NCI-H2107 (cell line): ENCODE measurements at places on chromosomes 11 and 22.

GRCh38 chr22:37205046-37205445, 7.2 kb downstream of the SSTR3 start:
- no peak for DNase-seq

- no peak for DNase-seq
Observed at GRCh38 chr11:115344846-115345245, 159.4 kb downstream of the CADM1 start.

DNA sequence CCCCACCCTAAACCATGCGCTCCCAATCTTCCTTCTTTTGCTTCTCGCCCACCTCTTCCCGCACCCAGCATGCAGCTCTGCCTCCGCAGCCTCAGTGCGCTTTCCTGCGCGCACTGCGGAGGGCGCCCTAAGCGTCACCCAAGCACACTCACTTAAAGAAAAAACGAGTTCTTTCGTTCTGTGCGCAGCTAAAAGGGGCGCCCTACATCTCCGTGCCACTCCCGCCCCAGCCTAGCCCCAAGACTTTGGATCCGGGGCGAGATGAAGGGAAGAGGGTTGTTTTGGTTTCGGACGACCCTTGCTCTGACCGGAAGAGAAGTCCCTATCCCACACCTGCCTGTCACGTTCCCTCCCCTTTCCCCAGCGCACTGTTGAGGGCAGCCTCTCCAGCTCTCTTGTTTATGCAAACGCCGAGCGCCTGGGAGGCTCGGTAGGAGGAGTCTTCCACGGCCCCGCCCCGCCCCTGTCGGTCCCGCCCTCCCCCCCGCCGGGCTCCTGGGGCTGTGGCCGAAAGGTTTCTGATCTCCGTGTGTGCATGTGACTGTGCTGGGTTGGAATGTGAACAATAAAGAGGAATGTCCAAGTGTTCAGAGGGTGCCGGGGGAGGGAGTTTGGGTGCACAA, 5.3 kb downstream of the VSIG2 start:
- no peak for DNase-seq

- no peak for DNase-seq
Observed at GRCh38 chr11:81792416-81792815, 941.2 kb downstream of the FAM181B start.

DNA sequence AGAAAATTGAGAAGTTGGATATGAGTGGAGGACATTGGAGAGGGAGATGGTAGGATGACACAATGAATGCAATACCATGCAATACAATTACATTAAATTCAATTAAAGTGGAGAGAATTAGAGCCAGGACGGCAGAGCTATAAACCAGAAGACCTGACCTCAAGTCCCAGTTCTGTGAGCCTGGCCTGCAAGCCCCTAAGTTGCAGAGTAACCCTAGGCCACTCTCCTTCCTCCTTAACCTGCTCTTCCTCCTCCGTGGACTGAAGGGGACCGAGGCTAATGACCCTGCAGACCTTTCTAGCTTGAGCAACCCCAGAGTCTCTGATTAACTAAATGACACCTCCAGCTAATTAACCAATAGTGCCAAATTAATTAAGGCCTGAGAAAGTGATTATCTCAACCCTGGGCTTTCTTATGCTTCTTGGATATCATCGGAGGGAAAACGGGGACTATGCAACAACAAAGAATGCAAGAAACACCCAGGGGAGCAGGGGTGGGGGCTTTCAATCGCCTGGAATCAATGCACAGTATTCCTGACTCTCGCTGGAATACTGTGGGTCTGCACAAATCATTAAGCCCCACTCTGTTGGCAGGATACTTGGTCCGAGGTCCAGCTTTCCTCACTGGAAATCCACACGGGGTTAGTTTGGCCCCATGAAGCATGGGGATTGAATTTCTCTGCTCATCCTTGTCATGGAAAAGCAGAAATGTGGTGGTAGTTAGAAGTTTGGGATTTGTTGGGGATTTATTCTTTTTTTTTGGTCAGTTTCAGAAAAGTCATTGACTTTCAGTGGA, 548.3 kb downstream of the MN1 start:
- DNase-seq = no peak

DNA sequence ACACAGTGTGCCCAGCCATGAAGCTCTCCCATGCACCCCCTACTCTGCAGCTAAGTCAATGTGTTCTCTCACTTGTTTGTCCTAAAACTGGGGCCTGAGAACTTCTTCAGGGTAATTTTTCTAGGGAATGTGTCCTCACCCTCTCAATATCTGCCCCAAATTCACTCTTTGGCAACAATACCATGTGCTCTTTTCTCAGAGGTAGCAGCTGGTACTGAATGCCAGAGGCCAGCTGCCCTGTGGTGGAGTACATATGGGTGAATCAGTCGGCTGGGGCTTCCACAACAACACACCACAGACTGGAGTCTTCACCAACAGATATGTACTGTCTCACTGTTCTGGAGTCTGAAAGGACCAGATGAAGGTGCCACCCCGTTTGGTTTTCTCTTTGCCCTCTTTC, 97.7 kb upstream of the TOP3B start:
- no peak for DNase-seq

- no peak for DNase-seq
Observed at GRCh38 chr11:2802389-2803185, 83.0 kb downstream of the CDKN1C start.

- DNase-seq = no peak
Observed at GRCh38 chr11:10899121-10899830, 41.4 kb upstream of the ZBED5 start.

DNA sequence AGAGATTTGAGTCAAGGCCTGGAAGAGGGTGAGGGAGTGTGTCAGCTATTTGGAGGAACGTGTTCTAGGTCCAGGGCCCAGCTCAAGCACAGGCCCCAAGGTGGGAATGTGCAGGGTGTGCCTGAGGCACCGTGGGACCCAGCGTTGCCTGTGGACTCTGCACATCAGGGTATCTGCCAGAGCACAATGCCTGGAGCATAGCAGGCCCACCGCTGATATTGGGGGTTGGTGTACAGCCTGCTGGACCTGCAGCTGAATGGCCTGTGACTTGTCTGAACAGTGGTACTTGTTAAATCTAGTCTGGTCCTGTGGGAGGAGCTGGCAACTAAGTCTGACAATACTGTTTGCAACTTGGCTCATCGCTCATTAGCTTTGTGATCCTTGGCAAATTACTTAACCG, 131.7 kb downstream of the GRIK4 start:
- no peak for DNase-seq

- no peak for DNase-seq
Observed at GRCh38 chr11:63547061-63547460, 10.5 kb downstream of the PLAAT4 start.

DNA sequence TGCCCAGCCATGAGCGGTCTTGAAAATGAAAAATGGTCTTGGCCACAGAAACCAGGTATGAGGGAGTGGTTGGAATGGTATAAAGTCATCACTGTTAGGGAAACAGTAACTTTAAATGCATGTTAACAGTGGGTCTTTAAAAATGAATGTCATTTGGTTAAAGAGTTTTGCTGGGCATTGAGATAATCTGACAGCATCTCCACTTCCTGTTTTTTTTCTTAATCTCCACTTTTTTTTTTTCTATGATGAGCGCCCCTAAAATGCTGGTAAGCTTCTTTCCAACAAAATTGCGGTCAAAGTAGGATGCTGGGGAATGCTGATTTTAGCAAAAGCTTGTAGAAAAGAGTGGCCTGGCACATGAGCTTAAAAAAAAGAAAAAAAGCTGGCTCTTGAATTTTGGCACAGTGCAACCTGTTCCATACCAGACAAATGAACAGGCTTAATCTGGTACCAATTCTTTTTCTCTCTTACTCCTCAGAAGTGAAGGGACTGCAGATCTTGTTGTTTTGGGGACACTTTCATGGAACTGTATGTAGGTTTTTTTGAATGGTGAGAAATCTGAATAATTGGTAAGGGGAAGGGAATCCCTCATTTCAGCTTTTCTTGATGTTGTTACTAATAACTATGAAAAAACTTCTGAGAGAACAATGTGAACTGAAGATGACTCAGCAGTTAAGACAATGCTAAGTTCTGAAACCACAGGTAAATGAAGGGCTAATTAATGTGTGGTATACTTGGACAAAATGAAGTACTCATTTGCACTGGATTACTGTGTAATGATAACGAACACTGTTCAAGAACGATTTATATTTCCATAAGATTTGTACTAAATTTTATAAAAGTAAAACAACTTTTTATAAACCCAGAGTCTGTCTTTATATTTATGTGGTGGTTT, 3.1 kb upstream of the ARHGEF12 start:
- no peak for DNase-seq

- DNase-seq = no peak
Observed at GRCh38 chr11:93694109-93694508, 32.6 kb downstream of the CEP295 start.

DNA sequence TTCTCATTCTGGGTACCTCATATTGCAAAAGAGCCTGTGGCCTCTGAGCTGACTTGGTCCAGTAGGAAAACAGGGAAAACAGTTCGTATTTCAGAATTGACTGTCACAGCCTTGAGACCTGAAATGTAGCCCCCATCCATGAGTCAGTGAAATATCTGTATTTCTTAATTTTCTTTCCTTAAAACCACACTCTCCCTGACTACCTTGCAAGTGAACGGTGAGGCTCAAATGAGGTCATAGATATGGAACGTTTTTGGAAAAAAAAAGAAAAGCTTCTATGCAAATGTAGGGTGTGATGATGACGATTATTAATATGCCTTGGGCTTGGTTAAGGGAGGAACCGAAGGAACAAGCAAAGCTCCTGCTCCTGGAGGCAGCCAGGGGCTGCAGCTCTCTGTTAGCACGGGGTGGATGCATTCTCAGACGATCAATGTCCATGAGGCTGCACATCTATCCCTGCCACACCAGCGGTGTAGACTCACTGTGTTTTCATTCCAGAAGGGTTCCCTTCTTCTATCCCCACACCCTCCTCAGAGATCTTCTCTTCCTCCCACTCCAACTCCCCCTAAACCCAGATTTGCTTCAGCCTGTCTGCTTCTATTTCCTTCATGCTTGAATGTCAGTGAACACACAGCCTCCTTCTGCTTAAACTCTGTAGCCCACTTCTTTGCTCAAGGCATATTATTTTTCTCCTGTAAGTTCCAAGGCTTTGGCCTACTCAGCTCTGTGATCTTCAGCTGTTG, 29.2 kb upstream of the SCN3B start:
- no peak for DNase-seq

GRCh38 chr11:128902515-128903066, 11.4 kb downstream of the KCNJ5 start:
- DNase-seq = no peak

- no peak for DNase-seq
Observed at GRCh38 chr22:23632178-23632577, at the start of gene DRICH1. TSS of gene DRICH1 (minus strand) at chr22:23632321. CDS start at chr22:23632023, 298 bp downstream.

DNA sequence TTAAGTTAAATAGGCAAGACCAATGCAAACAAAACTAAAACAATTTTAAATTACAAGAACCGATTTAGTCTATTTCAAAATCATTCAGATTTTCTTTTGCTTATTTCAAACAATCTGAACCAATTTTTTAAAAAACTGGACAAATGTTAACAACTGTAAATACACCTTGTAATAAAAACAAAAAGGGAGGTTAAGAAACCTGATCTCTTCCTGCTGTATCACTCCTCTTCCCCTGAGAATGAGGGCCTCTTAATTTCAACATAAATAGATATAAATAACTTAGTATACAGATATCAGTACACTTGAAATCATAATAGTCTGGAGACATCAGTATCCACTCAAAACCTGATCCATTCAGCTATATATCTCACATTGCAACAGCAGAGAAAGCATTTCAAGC, 346.6 kb downstream of the TTC28 start:
- no peak for DNase-seq

DNA sequence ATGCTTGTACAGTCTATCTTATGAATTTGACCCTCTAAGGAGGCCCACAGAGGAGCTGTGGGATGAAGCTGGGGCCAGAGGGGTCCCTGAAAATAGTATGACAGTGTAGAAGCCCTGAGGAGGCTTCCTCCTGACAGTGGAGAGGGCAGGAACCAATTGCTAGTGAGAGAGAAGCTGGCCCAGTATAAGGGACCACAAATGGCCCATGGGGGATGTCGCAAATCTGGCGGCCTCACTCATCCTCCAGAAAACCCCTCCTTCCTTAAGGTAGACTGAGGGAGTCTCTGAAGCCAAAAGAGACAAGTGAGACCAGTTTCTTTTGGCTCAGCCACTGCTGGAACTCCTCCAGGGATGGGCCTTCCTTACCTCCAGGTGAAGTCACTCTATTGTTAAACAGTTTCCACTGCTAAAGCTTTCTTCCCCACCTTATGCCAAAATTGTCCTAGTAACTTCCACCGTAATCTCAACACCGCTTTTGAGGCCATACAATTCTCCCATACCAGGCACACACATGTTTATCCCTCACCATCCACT, 17.8 kb upstream of the CASTOR1 start:
- no peak for DNase-seq

- DNase-seq = peak; percentile 67
Observed at GRCh38 chr11:122661182-122661945, 5.8 kb downstream of the UBASH3B start.

DNA sequence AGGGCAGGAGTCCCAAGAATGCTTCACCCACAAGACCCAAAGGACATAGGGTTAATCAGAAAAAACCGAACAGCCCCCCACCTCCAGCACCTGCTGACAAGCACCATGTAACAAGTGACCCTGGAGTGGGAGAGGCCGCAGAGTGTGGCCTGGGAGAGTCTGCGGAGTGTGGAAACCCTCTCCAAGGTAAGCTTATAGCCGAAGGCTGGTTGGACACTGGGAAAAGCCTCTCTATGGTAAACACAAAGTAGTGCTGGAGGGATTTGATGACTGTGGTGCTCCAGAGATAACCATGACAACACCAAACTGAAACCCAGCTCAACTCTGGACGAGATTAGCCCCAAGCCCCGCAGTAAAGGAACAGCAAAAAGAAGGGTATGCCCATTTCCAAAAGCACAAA, 19.2 kb downstream of the ASCL2 start:
- no peak for DNase-seq

DNA sequence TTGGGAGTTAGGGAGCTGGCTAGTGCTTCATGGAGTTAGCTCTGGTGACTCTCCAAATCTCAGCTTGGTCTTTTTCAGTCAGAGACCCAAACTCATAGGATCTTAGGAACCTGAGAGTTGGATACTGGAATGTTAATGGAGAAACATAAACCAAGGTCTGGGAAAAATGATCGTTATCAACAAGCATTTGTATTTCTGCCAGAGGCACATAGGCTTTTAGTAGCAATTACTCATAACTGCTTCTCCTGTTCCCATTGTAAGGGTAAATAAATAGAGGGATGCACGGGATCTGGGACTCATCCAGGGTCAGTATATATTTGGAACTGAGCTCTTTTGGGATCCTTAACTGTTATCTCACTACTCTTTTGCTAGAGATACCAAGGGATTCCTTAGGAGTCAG, 4.8 kb downstream of the BARX2 start:
- DNase-seq = no peak

DNA sequence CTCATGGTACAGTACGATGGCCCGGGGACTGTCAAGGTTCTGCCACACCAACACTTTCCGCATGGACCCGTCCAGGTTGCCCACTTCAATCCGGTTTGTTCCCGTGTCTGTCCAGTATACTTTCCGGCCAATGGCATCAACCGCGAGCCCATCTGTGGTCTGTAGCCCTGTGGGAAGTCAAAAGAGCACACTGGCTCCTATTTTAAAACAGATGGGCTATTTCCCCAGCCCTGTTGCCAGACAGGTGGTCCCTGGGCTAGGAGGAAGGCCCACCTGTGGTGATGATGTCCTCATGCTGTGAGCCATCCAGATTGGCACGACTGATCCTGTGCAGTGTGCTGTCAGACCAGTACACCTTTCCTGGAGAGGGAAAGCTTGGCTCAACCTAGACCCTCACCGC, 30.4 kb upstream of the CKAP5 start:
- DNase-seq = no peak

- no peak for DNase-seq
Observed at GRCh38 chr11:12441231-12441861, 64.0 kb downstream of the PARVA start.
